Large intestine (tissue), 12 donors: ENCODE measurements at places on chromosomes 12 and 14. TPM values are rescaled to one million over a fixed set of nuclear protein-coding genes. Genes with fewer than 3 reads are reported as not detected.

Gene TEX52
- polyA plus RNA-seq, result 2.8 TPM

Gene KRT86
- 0.97 TPM for polyA plus RNA-seq

Gene DACT1
- polyA plus RNA-seq, result 13.5 TPM

Gene FGF23
- polyA plus RNA-seq, result 6.5 TPM

Gene FAIM2
- 8.9 TPM for polyA plus RNA-seq

Gene RERGL
- polyA plus RNA-seq, result 0.25 TPM

Gene CCDC63
- not detected for polyA plus RNA-seq

Gene GON7
- polyA plus RNA-seq, result 14.9 TPM

Gene HPD
- polyA plus RNA-seq, result 0.27 TPM

Gene KRT82
- polyA plus RNA-seq, result not detected

Gene B4GALNT3
- polyA plus RNA-seq, result 5.9 TPM

Gene SEC23A
- polyA plus RNA-seq, result 92.8 TPM

Gene CTDSP2
- polyA plus RNA-seq, result 131 TPM

Gene LBHD2
- not detected for polyA plus RNA-seq

Gene LMO3
- polyA plus RNA-seq, result 1.8 TPM

Gene DCN
- 568 TPM for polyA plus RNA-seq

Gene HOXC5
- 1.8 TPM for polyA plus RNA-seq

Gene NOS1
- polyA plus RNA-seq, result 11.5 TPM

Gene MGAT4C
- polyA plus RNA-seq, result 0.43 TPM

Gene CEBPE
- polyA plus RNA-seq, result 0.07 TPM

Gene MSRB3
- 23.1 TPM for polyA plus RNA-seq

Gene GABARAPL1
- polyA plus RNA-seq, result 55.0 TPM

Gene SAMD15
- 1.6 TPM for polyA plus RNA-seq

Gene OLR1
- 2.6 TPM for polyA plus RNA-seq

Gene SERPINA3
- polyA plus RNA-seq, result 0.51 TPM

Gene HOXC12
- not detected for polyA plus RNA-seq

Gene CCNT1
- 20.8 TPM for polyA plus RNA-seq

Gene GNPTAB
- polyA plus RNA-seq, result 41.1 TPM

Gene EFS
- polyA plus RNA-seq, result 19.0 TPM

Gene P2RX2
- 24.1 TPM for polyA plus RNA-seq

Gene COL2A1
- polyA plus RNA-seq, result 9.0 TPM

Gene SLCO1B3
- polyA plus RNA-seq, result not detected

Gene OR6C3
- polyA plus RNA-seq, result not detected

Gene PTPN21
- 11.9 TPM for polyA plus RNA-seq

Gene CAPS2
- polyA plus RNA-seq, result 3.1 TPM

Gene CCDC38
- 0.36 TPM for polyA plus RNA-seq
